ENCODE measurements at places on chromosomes 6 and 20. TPM values are rescaled to one million over a fixed set of nuclear protein-coding genes. Genes with fewer than 3 reads are reported as not detected.

The TCP11 gene
- not detected for total RNA-seq

DNA sequence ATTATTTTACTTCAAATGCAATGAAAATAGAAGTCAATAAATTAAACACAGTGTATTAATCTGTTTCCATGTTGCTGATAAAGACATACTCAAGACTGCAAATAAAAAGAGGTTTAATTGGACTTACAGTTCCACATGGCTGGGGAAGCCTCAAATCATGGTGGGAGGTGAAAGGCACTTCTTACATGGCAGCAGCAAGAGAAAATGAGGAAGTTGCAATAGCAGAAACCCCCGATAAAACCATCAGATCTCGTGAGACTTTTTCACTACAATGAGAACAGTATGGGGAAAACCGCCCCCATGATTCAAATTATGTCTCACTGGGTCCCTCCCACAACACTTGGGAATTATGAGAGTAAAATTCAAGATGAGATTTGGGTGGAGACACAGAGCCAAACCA, 82.2 kb downstream of the GPR63 start:
- DNase-seq, result no peak
- no peaks in the 10 kb centered on the region for H3K4me1 ChIP-seq
- H3K4me3 ChIP-seq, result no peak overlapping the region
- H3K27ac ChIP-seq, result no peak overlapping the region
- no peaks in the 10 kb centered on the region for H3K27me3 ChIP-seq

DNA sequence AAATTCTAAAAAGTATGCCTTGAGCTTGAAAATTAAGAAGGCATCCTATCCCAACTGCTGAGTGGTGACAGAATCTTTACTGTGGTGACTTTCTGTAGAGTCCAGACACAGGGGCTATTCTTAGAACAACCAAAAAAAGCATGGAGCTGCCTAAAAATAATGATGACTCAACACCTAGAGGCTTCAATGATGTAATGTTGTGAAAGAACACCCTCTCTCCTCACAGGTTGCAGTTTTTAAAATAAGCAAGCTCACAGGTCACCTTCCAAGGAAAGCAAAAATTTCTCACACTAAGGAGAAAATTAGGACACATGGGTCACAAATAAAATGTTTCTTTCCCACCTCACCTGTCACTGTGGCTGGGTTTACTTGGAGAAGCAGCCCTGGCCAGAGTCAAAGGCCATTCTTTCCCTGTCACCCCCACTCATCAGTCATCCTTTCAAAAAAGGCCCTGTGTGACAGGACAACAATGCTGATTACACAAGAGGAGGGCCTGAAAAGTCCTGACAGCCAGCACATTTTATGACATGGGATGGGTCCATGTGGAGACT, 53.5 kb downstream of the RCAN2 start:
- H3K4me3 ChIP-seq, result no peak overlapping the region
- H3K27me3 ChIP-seq, result no peaks in the 10 kb centered on the region
- H3K27ac ChIP-seq, result no peak overlapping the region
- H3K36me3 ChIP-seq, result peaks cover 3% of the 10 kb centered on the region
- H3K4me1 ChIP-seq, result peaks cover 4% of the 10 kb centered on the region
- DNase-seq, result no peak

- H3K27me3 ChIP-seq, result no peaks in the 10 kb centered on the region
- H3K27ac ChIP-seq, result no peak overlapping the region
- H3K4me1 ChIP-seq, result no peaks in the 10 kb centered on the region
- no peaks in the 10 kb centered on the region for H3K36me3 ChIP-seq
These were observed 135.1 kb downstream of the FAM83B start for GRCh38 chr6:54981647-54982046.

GRCh38 chr20:63576311-63576710, 2.3 kb upstream of the HELZ2 start:
- peaks cover 6% of the 10 kb centered on the region for H3K27me3 ChIP-seq
- no peaks in the 10 kb centered on the region for H3K4me1 ChIP-seq
- peak overlapping the region; percentile 54 for H3K4me3 ChIP-seq

GRCh38 chr6:20572288-20572687, 38.0 kb downstream of the CDKAL1 start:
- peak overlapping the region; percentile 34 for H3K27ac ChIP-seq
- peaks cover 54% of the 10 kb centered on the region for H3K4me1 ChIP-seq
- H3K27me3 ChIP-seq, result no peaks in the 10 kb centered on the region
- H3K36me3 ChIP-seq, result peaks cover 14% of the 10 kb centered on the region
- H3K4me3 ChIP-seq, result no peak overlapping the region

GRCh38 chr20:45611054-45611453, 18.5 kb upstream of the WFDC10A start:
- H3K36me3 ChIP-seq, result no peaks in the 10 kb centered on the region
- no peaks in the 10 kb centered on the region for H3K27me3 ChIP-seq
- H3K4me1 ChIP-seq, result no peaks in the 10 kb centered on the region
- H3K27ac ChIP-seq, result no peak overlapping the region
- no peak for DNase-seq

All from progenitor cell of endocrine pancreas (in vitro differentiated cells).